ENCODE measurements at places on chromosomes 5 and 9.

- no peak for DNase-seq
Observed at GRCh38 chr5:33769196-33769595, 122.6 kb downstream of the ADAMTS12 start.

DNA sequence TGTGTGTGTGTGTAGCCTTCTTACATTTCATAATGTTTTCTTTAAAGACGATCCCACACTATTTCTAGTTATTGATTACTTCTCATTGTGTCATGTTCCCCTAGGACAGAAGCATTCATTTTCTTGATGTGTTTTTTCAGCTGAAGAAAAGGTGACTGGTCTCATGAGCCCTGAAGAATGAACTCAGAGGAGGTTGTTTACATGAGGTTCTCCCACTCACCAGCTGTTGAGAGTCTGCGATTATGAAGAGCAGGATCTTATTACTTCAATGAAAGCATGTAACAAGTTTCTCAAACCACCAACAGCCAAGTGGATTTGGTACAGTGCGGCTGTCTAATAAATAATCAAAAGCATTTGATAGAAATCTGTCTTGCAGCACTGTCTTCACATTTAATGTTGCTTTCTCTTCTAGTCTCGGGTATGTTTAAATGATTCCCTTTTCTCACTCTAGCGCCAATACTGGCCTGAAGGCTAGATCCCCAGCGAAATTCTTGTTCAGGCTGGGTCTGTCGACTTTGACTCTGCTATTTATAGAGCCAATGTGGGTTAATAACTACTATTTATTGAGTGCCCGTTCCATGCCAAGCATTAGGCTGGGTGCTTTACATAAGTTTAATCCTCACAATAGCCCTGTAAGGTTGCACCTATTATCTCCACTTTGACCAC is 9.6 kb upstream of the FSD1L start:
- DNase-seq = no peak

DNA sequence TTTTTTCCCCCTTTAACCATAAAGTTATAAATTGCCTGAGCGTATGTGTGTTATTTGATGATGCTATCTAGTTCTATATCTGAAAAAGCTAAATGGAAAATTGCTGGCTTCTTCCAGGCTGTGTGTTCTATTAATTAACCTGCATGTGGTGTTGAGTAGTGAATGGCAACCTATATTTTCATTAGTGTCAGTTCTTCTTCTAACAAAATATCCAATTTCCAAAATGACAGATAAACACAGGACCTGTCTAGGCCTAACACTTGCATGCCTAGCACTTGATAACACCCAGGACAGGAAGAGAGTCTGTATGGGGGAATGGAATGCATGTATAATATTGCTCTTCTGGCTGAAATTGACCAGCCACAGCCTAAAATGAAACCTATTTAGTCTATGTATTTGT is 91.7 kb downstream of the CD180 start:
- no peak for DNase-seq

DNA sequence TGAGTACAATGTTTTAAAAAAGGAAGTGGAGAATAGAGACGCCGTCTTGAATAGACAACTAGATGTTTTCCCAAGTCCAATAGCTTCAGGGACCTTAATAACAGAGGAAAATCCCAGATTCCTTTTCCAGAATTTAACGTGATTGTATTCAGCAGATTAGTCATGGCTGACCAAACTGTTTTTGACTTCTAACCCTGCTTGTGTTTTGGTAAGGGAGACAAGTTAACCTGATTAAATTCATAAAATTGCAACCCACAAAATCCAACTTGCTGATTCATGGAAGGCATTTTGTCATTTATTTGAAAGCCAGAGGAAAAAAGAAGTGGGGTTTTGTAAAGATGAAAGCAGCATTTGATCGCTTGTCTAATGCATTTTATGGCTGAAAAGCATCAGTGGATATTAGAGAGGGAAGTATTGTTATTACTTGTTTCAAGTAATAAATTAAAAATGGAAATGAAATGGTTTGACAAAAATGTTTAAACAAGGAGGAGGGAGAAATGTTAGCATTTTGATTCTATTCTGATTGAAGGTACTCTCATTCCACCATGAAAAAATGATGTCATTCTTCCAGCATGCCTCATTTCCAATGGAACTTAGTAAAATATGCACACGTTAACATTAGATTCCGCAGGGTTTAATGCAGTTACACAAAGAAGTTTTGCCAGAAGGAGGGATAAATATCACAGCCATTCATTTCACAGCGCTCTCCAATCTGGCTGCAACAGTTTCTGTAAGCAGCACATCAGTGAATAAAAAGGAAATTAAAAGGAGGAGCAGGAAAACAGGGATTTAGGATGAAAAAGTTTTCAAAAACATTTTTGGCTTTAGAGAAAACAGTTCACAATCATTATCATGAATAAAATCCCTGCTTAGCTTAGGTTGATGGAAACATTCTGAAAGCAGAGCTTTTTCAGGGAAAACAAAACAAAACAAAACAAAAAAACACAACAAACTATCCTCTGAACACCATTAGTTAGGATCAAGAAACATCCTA is 314.7 kb downstream of the PRR16 start:
- DNase-seq = no peak

- no peak for DNase-seq
Observed at GRCh38 chr9:93354451-93354850, 97.0 kb upstream of the FAM120A start.

DNA sequence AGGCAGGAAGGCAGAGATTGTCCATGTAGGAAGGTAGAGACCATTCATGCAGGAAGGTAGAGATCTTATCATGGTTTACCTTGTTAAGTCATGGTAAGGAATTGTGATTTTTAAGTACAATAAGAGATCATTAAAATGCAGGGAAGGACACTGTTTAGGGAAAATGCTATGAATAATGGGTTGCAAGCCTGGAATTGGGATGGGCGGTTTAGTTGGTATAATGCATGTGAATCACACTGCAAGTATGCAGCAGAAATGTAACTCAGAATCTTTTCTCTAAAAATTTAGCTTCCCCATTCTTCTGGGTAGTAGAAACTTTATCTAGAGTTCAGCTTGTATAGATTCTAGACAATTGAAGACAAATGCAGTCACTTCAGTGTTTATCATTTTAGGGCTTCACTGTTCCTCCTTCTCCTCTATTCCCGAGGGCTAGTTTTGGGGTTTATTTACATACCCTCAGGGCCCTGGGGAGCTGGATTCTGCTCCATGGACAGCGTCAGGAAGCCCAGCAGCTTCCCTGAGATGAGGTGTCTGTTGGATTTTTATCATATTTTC is 212.0 kb downstream of the SREK1 start:
- DNase-seq = no peak

DNA sequence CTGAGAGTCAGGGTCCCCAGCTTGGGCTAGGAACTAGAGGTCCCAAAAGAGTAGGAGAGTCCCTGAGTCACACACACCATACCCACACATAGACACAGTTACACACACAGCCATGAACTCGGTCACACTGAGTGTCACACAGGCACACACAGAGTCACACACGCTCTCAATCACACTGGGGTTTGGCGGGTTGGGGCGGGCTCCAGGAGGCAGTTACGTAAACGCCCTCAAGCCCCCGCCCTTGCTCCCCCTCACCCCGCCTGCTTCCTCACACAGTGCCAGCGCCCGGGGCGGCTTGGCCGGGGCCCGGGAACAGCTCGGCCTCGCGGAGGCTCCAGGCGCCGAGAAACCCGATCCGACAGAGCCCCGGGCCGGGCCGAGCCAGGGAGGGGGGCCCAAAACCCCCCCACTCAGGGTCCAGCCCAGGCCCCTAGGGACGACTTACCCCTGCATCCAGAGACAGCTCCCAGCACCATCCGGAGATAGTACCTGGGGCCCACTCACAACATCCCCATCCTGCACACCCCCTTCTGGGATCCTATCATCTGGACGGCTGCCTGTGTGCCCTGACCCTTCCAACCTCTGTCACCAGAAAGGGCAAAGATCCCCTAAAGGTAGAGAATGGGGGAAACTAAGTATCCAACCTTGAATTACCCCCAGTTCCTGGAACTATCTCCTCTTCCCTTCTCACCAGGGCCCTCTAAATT is 3.5 kb upstream of the CNTFR start:
- DNase-seq = no peak

GRCh38 chr5:175640106-175640775 is 17.6 kb upstream of the HRH2 start:
- DNase-seq = no peak

DNA sequence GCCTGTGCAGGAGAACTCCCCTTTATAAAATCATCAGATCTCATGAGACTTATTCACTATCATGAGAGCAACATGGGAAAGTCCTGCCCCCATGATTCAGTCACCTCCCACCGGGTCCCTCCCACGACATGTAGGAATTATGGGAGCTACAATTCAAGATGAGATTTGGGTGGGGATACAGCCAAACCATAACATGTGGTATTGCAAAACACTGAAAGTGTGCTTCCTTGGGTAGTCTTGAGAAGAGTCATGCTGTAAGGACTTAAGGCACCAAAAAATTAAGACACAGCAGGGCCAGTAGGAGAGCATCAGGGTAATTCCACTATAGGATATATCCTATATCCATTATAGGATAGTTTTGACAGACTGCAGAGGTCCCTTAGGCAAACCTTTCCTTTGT is 29.4 kb upstream of the GDNF start:
- no peak for DNase-seq

GRCh38 chr5:113917997-113918396 is 404.5 kb downstream of the YTHDC2 start:
- no peak for DNase-seq

GRCh38 chr5:42595597-42595996 is 161.0 kb upstream of the CCDC152 start:
- no peak for DNase-seq

DNA sequence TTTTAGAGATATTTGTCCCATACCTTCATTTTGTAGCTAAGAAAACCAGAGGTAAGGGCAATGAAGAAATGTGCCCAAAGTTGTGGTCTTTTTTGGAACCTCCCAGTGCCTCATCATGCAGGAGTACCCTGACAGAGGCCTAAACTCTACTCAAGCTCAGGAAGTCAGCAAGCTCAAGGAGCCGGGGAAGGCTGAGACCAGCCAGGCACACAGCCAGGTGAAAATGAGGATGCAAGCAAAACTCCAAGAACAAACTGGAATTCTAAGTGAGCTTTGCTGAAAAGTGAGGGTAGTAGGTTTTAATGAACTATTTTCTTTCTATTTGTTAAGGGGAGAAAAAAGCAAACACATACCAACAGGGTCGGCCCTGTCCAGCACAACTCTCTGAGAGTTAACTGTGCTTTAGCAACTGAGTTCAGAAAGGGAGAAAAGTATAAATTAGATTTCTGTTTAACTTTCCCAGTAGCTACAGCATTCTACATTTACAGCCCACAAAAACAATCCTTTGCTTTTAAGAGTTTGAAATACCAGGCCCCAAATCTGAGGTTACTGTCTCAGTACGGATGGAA is 146.4 kb downstream of the GNAQ start:
- DNase-seq = no peak

DNA sequence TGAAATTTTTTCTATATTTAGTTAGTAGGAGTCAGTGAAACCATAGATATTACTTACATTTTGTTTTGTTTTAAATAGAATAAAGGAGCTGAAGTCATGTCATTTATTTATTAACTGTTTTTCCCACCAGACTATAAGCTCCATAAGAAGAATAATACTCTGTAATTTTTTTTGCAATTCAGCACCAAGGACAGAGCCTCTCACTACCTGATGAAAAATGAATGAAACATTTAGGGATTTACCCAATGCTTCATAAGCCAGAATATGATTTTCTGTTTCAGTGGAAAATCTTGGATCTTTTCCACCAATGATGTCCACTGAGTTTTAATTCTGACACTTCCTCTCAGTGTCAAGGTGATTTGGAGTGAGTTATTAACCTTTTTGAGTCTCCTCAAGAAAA is 624.9 kb upstream of the GRAMD2B start:
- DNase-seq = peak; percentile 47

DNA sequence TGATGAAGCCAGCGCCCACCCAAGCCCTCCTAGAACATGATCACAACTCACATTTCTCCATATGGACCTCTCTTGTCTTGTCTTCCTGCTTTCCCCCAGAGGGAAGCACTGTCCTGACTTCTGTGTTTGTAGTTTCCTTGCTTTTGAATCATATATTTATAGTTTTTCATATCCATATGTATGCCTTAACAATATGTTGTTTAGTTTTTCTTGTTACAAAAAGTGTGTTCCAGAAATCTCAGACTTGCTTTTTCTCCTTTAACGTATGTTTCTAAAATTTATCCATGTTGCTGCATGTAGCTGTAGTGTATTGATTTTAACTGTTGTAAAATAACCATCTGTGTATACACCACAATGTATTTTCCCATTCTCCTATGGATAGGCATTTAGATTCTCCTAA is 182.0 kb upstream of the SMIM23 start:
- no peak for DNase-seq

GRCh38 chr9:14089051-14089803 is 224.7 kb downstream of the NFIB start:
- no peak for DNase-seq

DNA sequence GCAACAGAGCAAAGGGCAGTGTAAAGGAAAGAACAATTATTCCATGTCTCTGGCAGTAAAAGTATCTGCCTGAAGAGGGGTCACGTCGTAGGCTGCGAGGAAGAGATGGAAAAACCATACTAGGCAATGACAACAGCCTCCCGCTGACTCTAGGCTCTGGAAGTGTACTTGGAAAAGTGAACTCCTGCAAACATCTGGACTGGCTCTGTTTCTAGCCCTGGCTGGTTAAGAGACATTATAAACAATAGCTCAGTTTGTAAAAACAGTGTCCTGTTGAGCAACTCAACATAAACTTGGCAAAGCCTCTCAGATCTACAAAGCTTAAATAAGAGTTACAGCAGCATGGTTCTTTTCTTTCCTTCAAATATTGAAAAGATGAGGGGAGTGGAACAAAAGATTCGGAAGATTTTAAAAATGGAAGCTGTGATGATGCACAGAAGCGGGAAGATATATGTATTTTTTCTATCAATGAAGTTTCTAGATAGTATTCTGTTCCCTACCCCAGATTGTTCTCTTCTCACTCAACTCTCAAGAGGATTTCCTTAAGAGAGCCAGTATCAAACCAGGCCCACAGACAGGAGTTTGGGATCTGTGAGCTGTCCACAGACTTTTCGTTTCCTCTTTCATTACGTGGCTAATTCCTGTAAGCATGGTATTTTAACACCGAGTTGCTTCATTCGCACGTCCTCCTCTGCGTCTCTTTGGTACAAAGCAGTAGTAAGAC is 79.4 kb downstream of the SPTLC1 start:
- peak; percentile 30 for DNase-seq

DNA sequence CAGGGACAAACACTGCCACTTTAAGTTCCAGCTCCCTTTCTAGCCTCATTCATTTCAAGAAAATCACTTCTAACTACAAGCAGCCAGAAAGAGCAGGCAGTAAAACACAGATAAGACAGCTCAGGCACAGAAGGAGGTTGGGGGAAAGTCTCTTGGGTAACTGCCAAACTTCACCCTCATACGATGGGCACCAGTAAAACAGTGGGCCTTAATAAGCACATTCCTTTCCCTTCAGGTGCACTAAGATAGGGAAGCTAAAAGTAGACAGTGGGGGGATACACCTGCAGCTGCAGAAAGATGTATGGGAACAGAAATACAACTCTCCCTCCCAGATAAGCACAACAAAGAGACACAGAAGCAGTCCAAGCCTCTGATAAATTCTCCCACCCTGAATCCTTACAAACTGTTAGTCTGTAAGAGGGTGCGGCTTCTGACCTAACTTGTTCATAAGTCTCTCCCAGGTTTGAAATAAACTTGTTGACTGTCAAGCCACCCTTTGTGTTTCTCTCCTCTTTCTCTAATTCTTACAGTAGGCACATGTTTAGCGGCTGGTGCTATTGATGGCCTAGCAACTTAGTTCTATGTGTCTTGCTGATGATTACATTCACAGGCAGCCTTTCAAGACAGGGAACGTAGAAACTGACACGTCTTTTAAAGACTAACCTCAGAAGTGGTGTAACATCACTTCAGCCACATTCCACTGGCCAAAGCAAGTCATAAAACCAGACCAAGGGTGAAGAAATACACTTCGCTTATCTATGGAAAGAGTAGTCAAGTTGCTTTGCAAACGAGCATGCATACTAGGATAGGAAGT is 6.8 kb upstream of the CKS2 start:
- peak; percentile 68 for DNase-seq

Measured in small intestine (tissue), 16 donors.